ENCODE measurements at places on chromosomes 13 and 19.

DNA sequence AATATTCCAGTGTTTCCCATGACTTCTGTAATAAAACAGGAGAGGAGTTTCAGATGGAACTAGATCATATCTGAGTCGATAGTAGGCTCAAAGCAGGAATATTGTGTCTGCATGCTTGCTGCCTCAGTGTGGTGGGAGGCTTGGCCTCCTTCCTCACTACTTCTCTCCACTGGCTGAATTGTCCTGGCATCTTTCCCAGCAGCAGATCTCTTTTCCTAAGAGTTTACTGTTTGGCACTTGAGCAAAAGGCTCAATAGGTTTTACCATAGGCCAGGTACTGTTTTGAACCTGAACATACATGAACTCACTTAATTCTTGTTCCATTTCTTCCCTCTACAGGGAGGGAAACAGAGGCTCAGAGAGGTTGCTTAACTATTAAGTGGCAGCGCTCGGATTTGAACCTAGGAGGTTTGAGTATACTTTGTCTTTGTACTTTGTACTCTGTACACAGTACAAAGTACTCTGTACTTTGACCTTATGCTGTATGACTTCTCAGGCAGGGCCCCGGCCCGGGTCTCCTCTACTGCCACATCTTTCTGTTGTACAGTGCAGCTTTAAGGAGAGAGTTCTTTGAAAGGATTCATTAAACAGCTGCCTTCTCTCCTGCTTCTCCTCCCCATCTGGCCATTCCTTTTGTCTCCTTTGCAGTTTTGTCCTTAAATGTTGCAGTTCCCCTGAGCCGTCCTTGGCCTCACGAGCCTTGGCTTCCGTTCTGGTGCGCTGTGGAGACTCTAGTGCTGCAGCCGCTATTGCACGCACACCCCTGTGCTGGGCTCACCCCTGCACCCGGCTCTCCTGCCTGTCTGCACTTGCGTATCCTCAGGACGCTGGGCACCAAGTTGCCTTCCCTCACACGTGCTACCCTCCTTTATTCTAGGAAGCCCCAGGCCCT lies 8.1 kb downstream of the B3GLCT start:
- no peak for DNase-seq

DNA sequence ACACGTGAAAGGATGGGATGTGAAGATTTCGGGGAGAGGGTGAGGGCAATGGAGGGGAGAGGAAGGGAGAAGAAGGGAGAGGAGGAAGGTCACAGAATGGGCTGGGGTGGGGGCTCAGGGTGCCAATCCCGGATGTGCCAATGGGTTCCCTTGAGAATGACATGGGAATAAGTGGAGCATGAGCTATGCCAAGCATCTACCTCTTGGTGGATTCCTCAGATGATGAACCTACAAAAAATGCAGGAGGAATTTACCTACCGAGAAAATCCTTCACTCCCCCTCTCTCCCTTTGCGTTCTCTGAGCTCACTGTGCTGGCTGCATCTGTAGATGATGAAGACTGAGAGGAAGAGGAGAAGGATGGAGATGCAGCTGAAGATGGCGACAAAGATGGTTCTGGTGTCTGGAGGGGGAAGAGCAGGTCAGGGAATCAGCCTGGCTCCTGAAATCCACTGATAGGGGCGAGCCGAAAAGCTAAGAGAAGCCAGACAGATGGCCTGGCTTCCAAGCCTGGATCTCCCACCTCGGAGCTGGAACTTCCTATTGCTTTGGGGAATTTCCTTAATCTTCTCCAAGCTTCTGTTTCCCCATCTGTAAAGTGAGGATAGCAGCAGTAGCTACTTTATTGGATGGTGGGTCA lies 21.6 kb downstream of the VSTM1 start:
- DNase-seq = no peak

- DNase-seq = no peak
Measured at GRCh38 chr19:42540071-42540553, 11.8 kb upstream of the CEACAM1 start.

DNA sequence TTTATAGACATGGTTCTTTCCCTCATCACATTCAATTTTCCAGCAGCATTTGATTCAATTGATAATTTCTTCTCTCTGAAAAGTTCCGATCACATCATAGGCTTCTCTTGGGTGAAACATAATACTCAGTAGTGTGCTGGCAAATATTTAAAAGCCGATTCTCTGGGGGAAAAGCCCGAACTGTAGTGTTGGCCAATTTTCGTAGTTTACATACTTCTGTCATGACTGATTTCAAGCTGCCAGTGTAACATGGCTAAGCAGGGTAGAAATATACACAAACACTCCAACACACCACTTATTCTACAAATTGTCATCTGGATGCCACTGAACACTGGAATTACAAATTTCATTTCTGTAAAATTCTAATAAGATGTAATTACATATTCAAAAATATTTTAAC lies 56.1 kb upstream of the FREM2 start:
- DNase-seq = no peak

- DNase-seq = no peak
Measured at GRCh38 chr13:30295116-30295515, 12.2 kb downstream of the KATNAL1 start.

GRCh38 chr19:42284591-42285341 lies 15.7 kb downstream of the CIC start:
- no peak for DNase-seq

- DNase-seq = no peak
Measured at GRCh38 chr13:111060237-111060919, 54.7 kb upstream of the ARHGEF7 start.

GRCh38 chr19:12669270-12670158 lies 2.9 kb downstream of the WDR83 start:
- peak; percentile 82 for DNase-seq

GRCh38 chr13:40388617-40389016 lies 277.8 kb downstream of the FOXO1 start:
- DNase-seq = no peak

DNA sequence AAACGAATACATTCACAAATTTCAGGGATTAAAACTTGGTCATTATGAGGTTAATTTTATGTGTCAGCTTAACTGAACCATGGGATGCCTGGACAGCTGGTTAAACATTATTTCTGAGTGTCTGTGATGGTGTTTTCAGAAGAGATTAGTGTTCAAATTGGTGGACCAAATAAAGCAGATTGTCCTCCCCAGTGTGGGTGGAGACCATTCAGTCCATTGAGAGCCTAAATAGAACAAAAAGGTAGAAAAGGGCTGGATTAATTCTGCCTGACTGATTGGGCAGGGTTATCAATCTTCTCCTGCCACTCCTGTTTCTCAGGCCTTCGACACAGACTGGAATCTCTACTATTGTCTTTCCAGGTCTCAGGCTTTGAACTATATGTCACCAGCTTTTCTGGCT lies 203.8 kb upstream of the SLITRK6 start:
- DNase-seq = peak; percentile 78

- DNase-seq = no peak
Measured at GRCh38 chr19:722553-723101, 13.9 kb downstream of the PALM start.

- DNase-seq = no peak
Measured at GRCh38 chr19:35162471-35163326, 8.2 kb downstream of the FXYD5 start.

DNA sequence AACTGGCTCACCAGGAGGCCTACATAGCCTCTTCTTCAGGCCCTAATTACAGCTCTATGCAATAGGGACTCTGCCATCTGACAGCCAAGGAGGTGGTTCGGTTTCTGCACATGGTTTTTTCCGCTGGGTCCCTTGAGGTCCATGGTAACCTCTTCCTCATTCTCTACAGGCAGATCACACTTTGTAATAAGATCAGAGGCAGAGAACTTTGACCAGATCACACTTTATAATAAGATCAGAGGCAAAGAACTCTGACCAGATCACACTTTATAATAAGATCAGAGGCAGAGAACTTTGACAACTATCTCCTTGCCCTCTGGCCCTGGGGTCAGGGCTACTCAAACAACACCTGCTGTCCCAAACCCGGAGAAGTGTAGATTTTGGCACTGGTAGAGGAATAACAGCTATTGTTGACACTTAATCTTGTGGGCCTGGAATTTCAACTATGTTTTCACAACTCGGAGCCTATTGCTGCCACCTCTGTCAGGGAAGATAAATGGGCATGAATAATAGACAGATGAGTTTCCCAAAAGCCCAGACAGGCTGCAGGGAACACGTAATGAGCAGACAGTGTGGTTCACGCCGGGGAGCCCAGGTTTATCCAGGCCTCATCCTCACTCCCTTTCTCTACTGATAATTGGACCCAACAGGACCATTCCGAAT lies 246.1 kb downstream of the UQCRFS1 start:
- no peak for DNase-seq

DNA sequence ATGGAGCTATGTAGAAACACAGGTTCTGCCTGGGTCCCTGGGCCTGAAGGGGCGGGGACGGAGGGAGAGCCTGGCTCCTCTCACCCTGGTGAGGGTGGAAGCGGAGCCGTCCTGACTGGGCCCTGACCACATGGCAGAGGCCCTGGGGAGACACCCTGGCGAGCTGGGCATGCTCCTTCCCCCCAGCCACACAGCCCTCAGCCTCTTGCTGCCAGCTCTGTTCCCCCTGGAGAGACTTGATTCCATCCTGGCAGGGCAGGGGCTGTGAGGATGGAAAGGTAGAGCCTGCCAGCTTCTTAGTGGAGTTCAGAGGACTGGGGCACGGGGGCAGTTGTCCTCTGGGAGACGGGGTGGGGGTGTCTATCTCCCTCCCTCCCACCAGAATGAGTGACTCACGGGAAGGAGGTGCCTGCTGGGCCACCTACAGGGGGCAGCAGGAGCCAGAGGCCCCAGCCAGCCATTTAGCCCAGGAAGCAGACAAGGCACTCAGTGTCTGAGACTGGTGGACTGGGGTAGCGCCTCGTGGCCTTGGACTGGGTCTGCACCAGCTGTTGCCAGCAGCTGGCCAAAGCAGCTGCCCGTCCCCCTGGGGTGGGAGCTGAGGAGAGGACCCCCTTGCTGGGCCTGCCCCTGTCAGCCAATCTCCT lies 22.8 kb upstream of the RNF17 start:
- DNase-seq = peak; percentile 31

GRCh38 chr13:28056970-28057712 lies 43.2 kb downstream of the FLT3 start:
- no peak for DNase-seq

DNA sequence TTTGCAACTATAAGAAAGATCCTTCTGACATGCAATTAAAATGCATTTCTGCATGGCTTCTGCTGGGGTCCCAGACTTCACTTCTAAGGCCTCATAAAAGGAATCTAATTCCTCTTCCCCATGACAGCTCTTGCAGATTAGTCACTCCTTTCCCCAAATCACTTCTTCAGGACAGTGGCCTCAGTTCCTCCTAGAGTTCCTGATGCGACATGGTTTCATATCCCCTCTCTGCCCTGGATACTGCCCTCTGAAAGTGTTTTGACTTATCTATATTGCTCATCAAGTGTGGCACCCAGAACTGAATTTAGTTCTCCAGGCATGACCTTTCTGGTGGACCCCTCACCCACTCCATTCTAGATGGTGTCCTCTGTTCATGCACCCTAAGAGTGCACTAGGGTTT lies 238.1 kb downstream of the FOXO1 start:
- DNase-seq = no peak

DNA sequence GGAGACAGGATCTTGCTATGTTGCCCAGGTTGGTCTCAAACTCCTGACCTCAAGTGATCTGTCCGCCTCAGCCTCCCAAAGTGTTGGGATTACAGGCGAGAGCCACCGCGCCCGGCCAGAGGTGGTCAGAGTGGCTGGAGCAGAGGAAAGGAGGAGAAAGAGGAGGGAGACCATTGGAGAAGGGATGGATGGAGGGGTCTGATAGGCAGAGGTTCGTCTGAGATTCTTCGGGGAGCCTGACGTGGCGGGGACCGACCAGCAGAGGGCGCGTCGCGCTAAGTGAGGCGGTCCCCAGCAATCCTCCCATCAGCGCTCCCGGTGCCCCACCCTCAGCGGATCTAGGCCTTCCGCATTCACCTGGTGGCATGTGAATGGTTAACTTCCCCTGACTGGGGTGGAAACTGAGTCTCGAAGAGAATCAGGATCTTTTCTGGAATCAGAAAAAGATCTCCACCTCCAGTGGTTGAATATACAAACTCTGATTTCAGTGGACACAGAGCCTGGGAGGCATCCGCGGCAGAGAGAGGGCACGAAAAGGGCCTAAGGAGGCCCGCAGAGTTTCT lies 8.8 kb downstream of the GTPBP3 start:
- DNase-seq = peak; percentile 58

GRCh38 chr19:41703602-41704293 lies 4.7 kb upstream of the CEACAM5 start:
- DNase-seq = no peak

- DNase-seq = no peak
Measured at GRCh38 chr13:67509018-67509417, 278.9 kb upstream of the PCDH9 start.

DNA sequence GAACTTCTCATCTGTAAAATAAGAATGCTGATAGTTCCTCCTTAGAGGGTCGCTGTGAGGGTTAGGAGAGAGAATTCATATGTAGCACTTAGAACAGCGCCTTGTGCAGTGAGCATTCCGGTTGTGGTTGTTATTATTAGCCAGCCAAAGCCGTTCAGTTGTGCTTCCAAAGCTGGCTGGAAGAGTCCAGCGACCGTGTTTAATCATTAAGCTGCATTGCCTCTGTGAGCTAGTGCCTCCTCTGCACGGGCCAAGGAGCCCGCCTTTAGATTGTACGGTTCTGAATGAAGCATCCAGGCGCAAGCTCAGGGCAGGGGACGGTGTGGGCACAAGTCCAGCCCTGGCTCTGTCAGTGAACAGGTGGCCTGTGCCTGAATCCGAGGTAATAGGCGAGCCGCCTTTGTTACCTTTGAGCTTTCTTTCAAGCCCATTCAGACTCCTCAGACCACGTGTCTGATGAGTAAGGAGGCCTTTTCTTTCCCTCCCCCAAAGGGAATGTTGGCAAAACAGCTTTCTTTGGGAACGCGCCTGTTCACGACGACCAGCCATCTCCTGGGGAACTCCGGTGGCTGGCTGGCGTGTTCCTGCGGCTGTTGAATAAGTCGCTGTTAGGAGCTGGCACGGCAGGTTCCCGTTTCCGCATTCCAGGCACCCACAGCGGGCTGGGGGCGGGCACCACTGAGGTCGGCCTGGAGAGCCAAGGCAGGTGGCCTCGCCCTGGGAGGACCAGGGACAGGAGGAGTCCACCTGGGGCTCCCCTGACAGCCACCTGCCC lies 25.1 kb downstream of the SIPA1L3 start:
- DNase-seq = peak; percentile 71

- DNase-seq = no peak
Measured at GRCh38 chr19:47094557-47095475, 18.8 kb downstream of the ZC3H4 start.

DNA sequence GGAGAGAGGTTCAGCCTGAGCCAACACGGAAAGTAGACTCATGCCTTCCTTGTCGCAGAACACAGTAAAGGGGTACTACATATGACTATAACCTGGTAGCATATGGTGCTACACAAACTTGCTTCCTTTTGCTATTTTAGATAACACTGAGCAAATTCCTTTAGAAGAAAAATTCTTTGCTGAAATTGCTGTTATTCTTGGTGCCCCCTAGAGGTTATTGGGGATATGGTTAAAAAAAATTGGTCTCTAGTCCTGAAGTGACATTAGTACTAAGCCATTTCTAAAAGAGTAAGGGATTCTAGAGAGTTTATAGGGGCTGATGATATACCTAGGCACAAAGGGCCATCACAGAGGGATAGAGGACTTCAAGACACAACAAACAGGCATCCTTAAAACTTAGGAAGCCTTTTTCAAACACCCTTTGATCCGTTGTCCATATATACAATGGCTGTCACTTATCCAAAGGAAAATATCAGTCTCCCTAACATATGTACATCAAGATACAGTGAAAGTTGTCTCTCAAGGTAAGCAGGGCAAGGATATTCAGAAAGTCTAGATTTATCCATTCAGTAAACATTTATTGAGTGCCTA lies 13.9 kb upstream of the HS6ST3 start:
- no peak for DNase-seq
